ENCODE measurements at places on chromosomes 6 and 20.

DNA sequence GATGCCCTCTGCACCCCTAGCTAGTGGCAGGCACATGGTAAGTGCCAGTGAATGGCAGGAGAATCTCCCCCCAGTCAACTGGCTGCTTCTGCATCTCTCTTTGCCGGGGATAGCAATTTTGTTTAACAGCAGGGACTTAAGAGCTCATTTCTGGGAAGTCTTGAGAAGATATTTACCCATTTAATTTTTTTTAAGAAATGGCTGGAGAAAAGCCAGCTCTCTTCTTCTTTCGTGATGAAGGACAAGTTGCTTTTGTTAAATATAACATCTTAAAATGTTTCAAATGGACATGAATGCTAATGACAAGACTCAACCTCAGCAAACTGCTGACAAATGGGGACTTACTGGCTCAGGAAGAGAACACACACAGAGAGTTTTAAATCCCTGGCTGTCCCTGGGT is 55.0 kb upstream of the IYD start:
- DNase-seq, result no peak

GRCh38 chr20:61185841-61186601 is 66.0 kb upstream of the CDH4 start:
- no peak for DNase-seq

GRCh38 chr6:128474481-128474880 is 45.9 kb downstream of the PTPRK start:
- DNase-seq, result no peak

DNA sequence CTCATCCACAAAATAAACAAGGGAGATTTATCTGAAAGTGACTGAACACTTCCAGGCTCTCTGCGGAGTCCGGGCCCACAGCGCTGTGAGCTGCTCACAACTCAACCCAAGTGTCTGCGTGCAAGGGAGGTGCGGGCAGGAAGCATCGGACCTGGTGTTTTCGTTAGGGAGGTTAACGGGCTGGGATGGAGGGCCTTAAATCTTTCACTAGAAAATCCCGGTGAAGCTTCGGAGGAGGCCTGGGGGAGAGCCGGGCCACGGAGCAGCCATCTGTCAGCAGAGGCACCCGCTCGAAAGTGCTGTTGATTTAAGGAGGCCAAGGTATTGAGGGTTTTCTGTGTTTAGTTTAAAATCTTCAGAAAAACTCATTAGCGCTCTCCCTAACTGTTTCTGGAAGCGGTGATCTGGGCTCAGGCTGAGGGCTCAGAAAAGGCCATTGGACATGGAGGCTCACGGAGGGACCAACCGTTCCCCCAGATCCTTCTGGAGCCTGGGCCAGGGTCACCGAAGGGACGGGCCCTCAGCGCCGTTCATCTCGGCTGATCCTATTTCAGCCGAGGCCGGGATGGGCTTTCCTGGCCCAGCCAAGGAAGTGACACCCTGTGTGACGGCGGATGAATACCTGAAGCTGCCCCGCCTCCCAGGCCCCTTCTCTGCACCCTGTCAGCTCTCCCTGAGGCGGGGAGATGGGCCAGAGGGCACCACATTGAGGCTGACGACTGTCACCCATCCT is 20.7 kb downstream of the GATA5 start:
- DNase-seq, result no peak

Data from right renal cortex interstitium (tissue), 3 donors.